ENCODE measurements at places on chromosomes 4 and X.

DNA sequence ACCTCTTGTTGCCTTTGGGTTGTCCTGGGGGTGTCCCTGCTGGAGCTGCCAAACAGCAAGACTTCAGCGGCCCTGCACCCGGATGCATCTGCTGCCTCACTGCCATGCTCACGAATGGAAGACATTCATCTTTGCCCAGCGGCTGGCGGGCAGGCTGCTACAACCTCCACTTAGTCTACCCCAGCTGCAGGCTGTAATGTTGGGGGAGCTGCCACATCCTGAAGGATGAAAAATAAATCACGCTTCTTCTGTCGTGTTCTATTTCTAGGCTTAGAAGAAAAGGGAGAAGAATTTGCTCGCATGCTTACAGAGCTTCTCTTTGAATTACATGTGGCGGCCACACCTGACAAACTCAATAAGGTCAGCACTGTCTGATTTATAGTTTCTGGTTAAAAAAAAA is 61.4 kb downstream of the FAM114A1 start:
- DNase-seq = no peak

GRCh38 chr4:142752202-142752786 is 93.8 kb downstream of the INPP4B start:
- no peak for DNase-seq

- DNase-seq = no peak
Measured at GRCh38 chr4:146342600-146343192, 128.4 kb downstream of the REELD1 start.

DNA sequence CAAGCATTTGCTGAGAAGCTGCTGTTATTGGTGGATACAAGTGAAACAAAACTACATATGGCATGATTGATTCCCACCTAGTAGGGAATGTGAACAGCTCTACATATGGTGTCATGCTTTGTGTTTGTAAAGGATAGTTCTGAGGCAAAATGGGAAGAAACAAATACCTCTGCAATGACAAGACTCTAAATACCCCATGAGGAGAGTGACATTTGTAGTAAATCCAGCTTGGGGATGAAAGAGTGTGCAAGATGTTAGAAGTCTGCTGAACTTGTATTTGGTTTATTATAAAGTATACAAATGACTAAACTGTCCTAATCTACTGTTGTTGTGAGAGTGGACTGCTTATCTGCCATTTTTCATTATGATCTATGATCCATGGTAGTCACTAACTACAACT is 120.8 kb upstream of the HS3ST1 start:
- DNase-seq = no peak

DNA sequence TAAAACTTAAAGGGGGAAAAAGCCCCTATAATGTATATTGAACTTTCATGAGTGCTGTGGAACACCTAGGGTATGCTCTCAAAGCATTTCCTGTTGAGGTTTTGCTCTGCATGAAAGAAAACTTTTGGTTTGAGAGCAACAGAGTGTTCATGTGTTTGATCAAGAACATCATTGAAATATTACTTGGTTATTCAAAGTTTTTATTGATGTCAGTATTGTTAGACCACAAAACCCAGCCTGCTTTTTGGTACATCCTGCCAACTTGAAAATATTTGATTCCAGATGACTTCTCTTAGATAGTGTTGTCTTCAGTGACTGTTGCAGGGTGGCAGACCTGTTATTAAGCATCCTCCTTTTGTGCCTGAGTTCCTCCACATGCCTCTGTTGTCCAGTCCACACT is 68.0 kb downstream of the N4BP2 start:
- no peak for DNase-seq

- no peak for DNase-seq
Measured at GRCh38 chrX:155592981-155593380, 19.8 kb downstream of the TMLHE start.

- no peak for DNase-seq
Measured at GRCh38 chr4:86928400-86929255, 6.2 kb upstream of the AFF1 start.

GRCh38 chr4:82382751-82383150 is 9.0 kb upstream of the HNRNPD start:
- no peak for DNase-seq

DNA sequence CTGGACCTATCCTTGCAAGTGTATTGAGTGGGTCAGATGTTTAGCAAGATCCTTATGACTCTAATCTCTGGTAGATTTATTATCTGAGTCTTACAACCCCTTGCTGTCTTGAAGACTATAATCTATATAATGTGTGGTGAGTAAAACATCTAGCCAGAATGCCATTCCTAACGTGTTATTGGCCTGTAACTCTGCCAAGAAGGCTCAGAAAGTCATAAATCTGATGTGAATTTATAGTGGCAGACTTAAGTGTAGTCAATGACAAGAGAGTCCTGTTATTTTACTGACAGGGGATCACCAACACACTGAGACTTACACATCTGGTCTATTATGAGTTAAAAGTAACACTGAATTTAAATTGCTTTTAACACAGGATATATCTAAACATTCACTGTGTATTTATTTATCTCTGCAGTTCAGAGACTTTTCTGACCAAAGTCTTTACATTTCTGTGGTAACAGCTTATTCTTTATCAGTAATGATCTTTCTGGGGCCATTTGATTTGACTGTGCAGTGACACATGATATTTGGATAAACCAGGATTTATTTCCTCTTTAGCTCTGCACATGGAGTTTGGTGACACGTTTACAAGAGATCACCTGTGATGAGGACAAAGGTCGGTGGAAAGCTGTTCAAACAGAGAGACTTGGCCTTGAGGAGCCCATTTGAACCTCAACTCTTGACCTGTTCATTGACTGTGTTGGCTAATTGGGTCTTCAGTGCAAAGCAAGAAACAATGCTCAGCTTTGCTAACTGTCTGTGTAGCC is 415.8 kb downstream of the STIM2 start:
- no peak for DNase-seq

DNA sequence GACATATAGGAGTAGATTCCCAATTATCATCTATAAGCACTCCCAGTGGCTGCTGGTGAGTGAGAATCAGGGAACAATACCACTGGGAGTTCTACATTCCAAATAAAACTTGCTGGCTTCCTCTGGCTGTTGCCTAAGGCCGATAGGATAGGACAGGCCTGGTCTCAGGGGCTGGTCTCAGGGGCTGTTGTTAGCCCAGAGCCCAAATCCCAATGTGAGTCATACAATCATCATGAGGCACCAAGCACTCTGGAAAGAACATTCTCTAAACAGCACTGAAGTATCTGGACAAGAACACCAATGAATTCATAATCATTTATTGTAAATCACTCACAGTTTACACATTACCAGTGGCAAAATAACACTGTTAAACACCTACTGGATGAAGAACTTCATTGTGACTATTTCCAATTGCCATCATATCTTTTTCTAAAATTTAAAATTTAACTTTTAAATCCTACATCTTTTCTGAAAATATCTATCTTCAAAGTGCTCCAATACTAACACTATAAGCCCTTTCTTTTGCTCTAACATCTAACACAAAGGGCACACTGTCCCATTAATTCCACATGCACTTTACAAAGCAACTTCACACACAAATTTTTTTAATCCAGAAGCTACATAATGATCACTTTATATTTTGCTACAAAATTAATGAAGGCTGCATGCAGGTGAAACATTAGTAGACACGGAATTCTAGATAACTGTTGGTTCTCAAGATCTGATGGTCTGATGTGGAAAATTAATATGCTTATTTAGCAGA is 67.6 kb upstream of the TMEM150C start:
- no peak for DNase-seq

GRCh38 chr4:108141213-108141950 is 27.4 kb downstream of the LEF1 start:
- DNase-seq = no peak

DNA sequence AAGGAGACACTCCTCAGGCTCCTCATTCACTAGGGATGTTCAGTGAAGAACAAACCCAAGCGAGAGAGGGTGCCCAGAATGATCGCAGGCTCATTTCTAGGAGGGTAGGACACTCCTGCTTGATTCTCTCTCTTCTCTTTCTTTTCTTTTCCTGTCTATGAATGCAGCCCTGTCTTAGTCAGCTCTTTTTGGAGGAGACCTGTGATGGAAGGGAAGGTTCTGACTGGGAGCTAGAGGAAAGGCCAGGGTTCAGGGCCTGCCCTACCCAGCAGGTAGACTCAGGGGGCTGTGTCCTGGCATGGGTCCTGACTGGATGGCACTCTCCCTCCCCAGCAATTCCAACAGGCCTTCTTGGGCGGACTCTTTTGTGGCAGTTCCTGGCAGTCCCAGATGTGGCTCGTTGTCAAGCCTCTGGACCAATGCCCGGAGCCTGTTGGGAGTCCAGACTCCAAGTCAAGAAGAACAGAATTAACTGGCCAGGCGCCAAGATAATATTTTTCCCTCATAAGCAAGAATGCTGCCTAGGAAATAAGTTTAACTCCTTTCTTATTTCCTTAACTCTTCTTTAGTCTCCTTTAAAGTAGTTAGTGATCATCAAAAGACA is 139.4 kb upstream of the SCML1 start:
- DNase-seq = no peak

- no peak for DNase-seq
Measured at GRCh38 chr4:106231931-106232330, 84.1 kb downstream of the TBCK start.

- DNase-seq = no peak
Measured at GRCh38 chr4:92455329-92455839, 151.6 kb downstream of the GRID2 start.

GRCh38 chrX:27254656-27255055 is 208.5 kb downstream of the PPP4R3C start:
- peak; percentile 76 for DNase-seq

- no peak for DNase-seq
Measured at GRCh38 chrX:14504960-14505538, 24.3 kb upstream of the GLRA2 start.

DNA sequence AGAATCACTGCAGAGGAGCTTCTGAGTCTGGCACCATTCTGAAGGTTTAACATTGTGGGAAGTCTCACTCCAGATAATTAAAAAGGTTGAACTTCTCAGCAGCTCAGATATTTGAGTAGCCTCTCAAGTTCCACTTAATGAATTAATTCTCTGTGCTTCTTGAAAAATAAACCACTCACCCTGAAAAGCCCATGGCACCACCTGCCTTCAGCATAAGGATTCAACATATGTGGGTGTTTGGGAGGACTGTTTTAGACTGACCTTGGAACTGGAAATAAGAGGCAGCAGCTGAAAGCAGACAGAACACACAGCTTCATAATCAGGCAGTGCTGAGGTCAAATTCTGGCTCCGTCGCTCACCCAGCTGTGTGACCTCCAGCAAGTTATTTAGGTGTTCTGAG is 100.6 kb downstream of the KCNIP4 start:
- DNase-seq = no peak

- DNase-seq = no peak
Measured at GRCh38 chr4:1866189-1866661, 5.0 kb upstream of the NSD2 start.

GRCh38 chr4:98626350-98626749 is 32.1 kb downstream of the TSPAN5 start:
- DNase-seq = no peak

DNA sequence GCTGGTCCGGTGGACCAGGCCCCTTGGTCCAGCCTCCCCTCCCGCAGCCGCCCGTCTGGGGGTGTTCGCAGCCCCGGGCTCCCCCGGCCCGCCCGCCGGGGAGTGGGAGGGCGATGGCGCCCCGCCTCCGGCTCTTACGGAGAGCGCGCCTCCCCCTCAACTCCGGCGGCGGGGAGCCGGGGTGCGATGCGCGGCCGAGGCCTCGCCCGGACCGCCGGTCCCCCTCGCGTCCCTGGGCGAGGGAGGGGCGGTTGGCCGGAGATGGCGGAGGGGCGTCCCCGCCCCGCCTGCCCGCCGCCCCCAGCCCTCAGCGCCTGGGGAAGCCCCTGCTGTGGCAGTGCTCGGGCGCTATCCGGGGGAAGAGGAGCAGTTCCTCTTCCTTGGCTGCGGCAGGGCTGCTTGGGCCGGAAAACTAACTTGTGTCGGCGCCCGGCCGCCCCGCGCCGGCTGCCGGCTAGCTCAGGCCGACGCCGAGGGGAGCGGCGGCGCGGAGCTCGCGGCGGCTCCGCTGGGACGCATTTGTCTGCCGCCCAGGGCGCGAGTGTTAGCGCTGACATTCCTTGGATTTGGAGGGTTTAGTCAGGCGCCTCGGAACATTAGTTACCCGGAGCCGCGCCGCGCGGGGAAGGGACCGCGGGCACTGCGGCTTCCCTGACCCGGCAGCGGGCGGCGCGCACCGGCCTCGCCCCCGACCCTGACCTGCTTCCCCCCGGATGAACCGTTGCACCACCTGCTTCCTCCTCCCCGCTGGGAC is 994 bp downstream of the GALNT7 start:
- peak; percentile 78 for DNase-seq

GRCh38 chrX:14926471-14926870 is 53.2 kb downstream of the MOSPD2 start:
- DNase-seq = no peak

DNA sequence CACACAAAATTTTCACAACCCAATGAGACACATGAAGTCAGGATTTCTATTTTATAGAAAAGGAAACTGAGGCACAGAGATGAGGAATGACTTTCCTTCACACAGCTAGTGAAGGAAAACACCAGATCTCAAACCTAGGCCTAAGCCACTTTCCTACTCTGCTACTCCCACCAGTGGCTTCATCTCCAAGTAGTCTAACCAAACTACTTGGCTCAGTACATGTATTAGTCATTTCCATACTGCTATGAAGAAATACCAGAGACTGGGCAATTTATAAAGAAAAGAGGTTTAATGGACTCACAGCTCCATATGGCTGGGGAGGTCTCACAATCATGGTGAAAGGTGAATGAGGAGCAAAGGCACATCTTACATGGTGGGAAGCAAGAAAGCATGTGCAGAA is 196.6 kb downstream of the EVC2 start:
- no peak for DNase-seq

- DNase-seq = no peak
Measured at GRCh38 chr4:124105212-124105611, 607.3 kb downstream of the ANKRD50 start.

DNA sequence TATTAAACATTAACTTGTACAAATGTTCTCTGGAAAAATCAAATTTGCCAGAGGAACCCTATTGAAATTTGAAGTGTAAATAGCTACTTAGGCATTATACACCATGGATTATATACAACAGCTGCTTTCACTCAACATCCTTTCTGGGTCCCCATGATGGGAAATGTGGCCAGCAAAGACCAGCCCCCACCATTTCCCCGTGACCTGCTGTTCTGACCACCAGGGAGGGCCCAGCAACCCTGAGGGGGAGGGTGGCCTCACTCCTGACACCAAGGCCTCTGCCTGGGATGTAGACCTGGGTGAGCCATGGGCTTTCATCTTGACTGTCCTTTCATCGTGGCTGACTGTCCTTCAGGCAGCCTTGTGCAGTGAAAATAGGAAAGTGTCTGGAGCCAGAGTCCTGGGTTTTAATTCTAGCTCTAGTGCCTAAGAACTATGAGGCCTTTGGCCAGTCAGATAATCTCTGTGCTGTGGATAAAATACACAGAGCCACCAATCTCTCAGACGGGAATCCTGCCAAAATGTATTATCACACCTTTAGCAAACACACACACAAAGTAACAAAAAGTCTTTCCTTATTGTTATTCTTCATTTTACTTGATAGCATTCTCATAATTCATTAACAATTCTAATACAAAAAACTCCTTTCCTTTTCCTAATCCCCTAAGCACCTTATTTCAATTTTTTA is 45.1 kb downstream of the NR3C2 start:
- DNase-seq = no peak
